Activated naive CD4-positive, alpha-beta T cell treated with anti-CD3 and anti-CD28 coated beads, Interleukin-2, amount 10 ng/mL, durations not matched to agents 7 days and 5 days (primary cell): ENCODE measurements at places on chromosomes 12 and 14.

- peak overlapping the region; percentile 69 for H3K4me3 ChIP-seq
- peaks cover 2% of the 10 kb centered on the region for H3K36me3 ChIP-seq
- peaks cover 22% of the 10 kb centered on the region for H3K4me1 ChIP-seq
Observed at GRCh38 chr14:60722357-60723115, 1.6 kb downstream of the SIX4 start.

DNA sequence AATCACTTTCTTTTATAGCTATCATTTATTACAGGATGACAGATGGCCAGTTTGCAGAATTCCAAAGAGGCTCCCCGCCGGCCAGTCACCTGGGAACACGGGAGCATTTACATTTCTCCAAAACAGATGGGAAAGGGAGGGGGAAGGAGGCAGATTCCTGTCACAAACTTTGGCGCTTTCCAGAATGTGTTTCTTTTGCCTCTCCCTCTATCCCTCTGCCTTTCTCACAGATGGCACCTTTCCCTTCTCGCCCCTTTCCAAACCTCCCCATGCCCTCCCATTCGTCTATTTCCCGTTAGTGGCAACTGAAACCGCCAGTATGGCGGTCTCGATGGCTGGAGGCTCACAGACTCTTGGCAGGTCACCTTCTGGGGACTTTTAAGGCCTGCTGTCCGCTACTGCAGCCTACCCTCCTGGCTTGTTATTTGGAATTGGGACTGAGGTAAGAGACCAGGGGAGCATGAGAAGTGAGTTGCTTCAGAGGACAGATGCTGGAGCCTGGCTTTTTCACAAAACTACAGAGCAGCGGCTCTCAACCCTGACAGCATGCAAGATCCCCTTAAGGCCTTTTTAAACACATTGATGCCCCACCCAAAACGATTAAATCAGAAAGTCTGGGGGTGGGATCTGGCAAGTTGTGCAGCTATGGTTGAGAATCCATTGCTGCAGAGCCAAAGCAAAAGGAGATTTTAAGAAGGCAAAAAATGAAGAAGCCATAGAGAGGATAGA, 161.5 kb upstream of the VASH1 start:
- DNase-seq: no peak
- H3K27ac ChIP-seq: no peak overlapping the region
- H3K36me3 ChIP-seq: no peaks in the 10 kb centered on the region
- no peak overlapping the region for H3K4me3 ChIP-seq
- H3K4me1 ChIP-seq: no peaks in the 10 kb centered on the region
- peaks cover 4% of the 10 kb centered on the region for H3K27me3 ChIP-seq

DNA sequence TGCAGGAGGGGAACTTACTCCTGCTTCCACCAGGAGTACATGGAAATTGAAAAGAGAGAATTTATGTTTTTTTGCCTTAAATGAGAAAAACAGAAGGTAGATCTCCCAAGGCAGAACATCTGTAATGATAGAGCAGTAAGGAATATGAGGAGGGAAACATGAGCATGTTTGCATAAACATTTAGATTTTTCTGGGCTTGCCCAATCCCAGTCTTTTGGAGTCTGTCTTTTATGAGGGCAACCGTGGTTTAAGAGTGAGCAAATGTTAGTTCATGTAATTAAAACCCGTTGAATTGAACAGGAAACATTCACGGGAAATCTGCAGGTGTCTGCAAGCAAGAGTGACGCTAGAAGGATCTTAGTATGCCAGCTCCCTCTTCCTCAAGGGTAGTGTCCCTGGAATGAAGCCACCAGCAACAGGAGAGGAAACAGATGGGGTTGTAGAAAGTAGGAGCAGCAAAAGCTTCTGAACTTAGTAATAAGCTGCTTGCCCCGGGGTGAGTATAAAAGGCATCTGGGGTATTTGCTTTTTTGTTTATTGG, 79.3 kb downstream of the ARF6 start:
- peaks cover 6% of the 10 kb centered on the region for H3K36me3 ChIP-seq
- peak overlapping the region; percentile 77 for H3K4me3 ChIP-seq
- no peak for DNase-seq
- no peaks in the 10 kb centered on the region for H3K27me3 ChIP-seq

GRCh38 chr12:56677680-56678079, 10.4 kb downstream of the PTGES3 start:
- no peaks in the 10 kb centered on the region for H3K27me3 ChIP-seq
- H3K4me3 ChIP-seq: no peak overlapping the region
- DNase-seq: no peak
- peaks cover 55% of the 10 kb centered on the region for H3K4me1 ChIP-seq

GRCh38 chr12:130762319-130762675, 46.2 kb upstream of the RIMBP2 start:
- no peak for DNase-seq
- no peaks in the 10 kb centered on the region for H3K36me3 ChIP-seq
- no peak overlapping the region for H3K4me3 ChIP-seq

DNA sequence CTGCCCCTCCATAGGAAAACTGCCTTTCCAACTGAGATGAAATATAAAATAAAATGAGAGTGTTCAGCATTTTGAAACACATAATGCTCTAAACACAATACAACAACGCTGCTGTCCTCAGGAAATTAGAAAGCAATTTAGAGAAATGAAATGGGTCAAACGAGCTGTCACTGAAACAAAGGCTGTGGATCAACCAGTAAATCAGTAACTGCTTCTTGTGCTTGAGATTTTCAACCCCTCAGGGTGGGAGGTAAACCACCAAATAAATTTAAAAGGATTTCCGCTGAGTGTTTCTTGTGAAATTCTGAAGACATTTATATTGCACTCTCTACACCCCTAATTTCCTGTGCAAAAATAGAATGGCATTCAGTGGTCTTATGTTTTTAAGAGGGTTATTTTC, 657.1 kb upstream of the SEL1L start:
- no peaks in the 10 kb centered on the region for H3K4me1 ChIP-seq
- no peak overlapping the region for H3K4me3 ChIP-seq
- no peaks in the 10 kb centered on the region for H3K27me3 ChIP-seq
- DNase-seq: no peak
- H3K36me3 ChIP-seq: no peaks in the 10 kb centered on the region
- H3K27ac ChIP-seq: no peak overlapping the region

DNA sequence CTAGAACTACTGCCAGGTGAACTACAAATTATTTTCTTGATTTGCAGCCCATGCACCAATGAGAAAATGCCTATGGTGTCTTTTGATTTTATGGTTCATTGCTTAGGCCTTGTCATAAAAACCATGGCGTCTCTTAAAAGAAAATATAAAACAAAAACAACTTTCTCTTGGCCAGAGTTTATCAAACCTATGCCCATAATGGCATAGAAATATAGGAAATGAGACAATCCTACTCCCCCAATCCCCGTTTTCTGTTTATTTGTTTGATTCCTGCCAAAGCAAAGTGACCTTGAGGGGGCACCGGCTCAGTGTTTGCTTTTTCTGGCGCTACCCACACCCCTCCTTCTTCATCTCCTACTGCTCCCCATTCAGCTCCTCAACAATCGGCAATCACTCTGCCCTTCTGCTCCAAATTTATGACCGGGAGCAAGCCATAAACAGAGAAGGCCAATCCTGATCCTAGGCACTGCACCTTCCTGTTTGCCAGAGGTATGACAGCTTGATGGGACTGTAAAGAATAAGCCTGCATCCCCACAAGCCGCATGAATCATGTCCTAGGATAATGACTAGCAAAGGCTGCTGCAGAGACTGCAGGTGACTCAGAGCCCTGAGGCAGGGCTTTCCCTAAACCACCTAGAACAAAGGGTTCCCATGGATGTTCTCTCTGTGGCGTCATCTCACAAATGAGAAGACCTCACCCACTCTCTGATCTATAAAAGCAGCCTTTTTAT, 874.9 kb downstream of the NRXN3 start:
- no peak for DNase-seq
- no peak overlapping the region for H3K4me3 ChIP-seq
- H3K27me3 ChIP-seq: no peaks in the 10 kb centered on the region
- H3K27ac ChIP-seq: no peak overlapping the region

DNA sequence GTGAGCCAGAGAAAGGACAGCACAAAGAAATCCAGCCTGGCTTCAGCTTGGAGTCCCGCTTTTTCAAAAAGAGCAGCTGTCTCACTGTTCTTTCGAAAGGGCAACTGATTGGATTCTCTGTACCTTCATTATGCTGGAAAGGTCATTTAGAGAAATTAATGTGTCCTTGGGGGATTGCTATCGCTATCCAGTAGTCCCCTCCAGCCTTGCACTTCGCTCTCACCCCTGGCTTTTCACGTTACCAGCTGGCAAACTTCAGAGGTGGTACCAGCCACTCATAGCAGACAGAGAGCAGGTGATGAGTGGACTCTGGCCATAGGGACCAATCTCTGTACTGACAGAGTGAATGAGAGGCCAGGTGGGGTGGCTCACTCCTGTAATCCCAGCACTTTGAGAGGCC, 11.8 kb upstream of the NUAK1 start:
- no peak overlapping the region for H3K27ac ChIP-seq
- H3K4me3 ChIP-seq: no peak overlapping the region
- peaks cover 21% of the 10 kb centered on the region for H3K27me3 ChIP-seq

GRCh38 chr12:29283969-29284700, 96.8 kb downstream of the ERGIC2 start:
- H3K27me3 ChIP-seq: no peaks in the 10 kb centered on the region
- H3K4me3 ChIP-seq: no peak overlapping the region
- H3K36me3 ChIP-seq: no peaks in the 10 kb centered on the region
- no peak overlapping the region for H3K27ac ChIP-seq
- no peak for DNase-seq
- H3K4me1 ChIP-seq: no peaks in the 10 kb centered on the region

GRCh38 chr12:4265280-4265679, 8.3 kb upstream of the CCND2 start:
- no peak overlapping the region for H3K27ac ChIP-seq
- no peak for DNase-seq
- peaks cover 10% of the 10 kb centered on the region for H3K4me1 ChIP-seq
- H3K36me3 ChIP-seq: no peaks in the 10 kb centered on the region

GRCh38 chr12:90327793-90328743, 619.4 kb upstream of the ATP2B1 start:
- no peaks in the 10 kb centered on the region for H3K36me3 ChIP-seq
- no peaks in the 10 kb centered on the region for H3K4me1 ChIP-seq
- H3K4me3 ChIP-seq: no peak overlapping the region

DNA sequence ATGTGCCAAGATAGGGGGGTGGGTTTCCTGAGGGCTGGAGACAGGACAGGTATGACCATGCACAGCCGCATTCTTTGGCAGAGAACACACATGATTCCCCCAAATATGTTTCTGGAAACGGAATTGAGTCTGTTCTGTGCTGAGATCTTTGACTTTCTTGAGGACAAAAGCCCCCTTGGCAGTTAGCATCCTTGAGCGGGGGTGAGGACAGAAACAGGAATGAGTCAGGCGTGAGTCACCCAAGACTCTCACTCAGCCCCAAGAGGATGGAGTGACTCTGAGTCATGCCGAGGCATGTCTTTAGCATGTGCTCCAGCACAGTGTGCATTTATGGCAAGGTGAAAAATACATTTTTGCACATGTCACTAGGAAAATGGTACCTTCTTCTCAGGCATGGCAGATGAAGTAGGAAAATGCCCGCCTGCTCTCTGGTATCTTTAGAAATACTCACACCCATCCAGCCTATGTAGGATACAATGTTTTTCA, 52.1 kb downstream of the DAD1 start:
- H3K36me3 ChIP-seq: peaks cover 94% of the 10 kb centered on the region
- peak overlapping the region; percentile 89 for H3K27ac ChIP-seq
- DNase-seq: peak; percentile 80

GRCh38 chr12:40032433-40033241, 73.2 kb downstream of the SLC2A13 start:
- no peak overlapping the region for H3K4me3 ChIP-seq
- no peaks in the 10 kb centered on the region for H3K36me3 ChIP-seq
- DNase-seq: no peak
- no peaks in the 10 kb centered on the region for H3K27me3 ChIP-seq
- H3K27ac ChIP-seq: no peak overlapping the region

DNA sequence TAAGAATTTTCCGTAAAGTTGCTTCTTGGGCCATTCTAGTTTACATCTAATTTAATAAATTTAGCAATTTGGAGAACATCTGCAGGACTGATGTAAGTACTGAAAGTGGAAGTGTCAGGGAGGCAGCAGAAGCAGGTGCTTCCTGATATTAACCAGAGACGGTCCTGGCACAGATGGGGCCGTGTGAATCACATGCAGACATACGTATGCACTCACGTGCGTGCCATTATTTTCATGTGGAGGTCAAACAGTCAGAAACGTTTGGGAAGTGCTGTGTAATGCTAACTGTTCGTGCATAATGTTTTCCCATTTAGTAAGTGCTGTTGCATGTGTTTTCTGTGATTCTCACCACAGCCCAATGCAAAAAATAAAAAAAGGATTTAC, 87.8 kb upstream of the DYNC1H1 start:
- H3K4me3 ChIP-seq: peak overlapping the region; percentile 47
- peak; percentile 83 for DNase-seq
- no peaks in the 10 kb centered on the region for H3K27me3 ChIP-seq
- peak overlapping the region; percentile 87 for H3K27ac ChIP-seq

GRCh38 chr12:123097561-123098084, 53.3 kb downstream of the PITPNM2 start:
- no peak overlapping the region for H3K4me3 ChIP-seq
- H3K36me3 ChIP-seq: peaks cover 6% of the 10 kb centered on the region
- no peak overlapping the region for H3K27ac ChIP-seq
- H3K4me1 ChIP-seq: peaks cover 19% of the 10 kb centered on the region

- H3K36me3 ChIP-seq: peaks cover 18% of the 10 kb centered on the region
- peak overlapping the region; percentile 55 for H3K4me3 ChIP-seq
- DNase-seq: peak; percentile 62
Observed at GRCh38 chr12:47361389-47362021, 281.7 kb upstream of the AMIGO2 start.

GRCh38 chr14:60657456-60658210, 8.4 kb upstream of the SIX1 start:
- peaks cover 95% of the 10 kb centered on the region for H3K27me3 ChIP-seq
- no peak overlapping the region for H3K27ac ChIP-seq
- H3K4me1 ChIP-seq: peaks cover 31% of the 10 kb centered on the region
- H3K4me3 ChIP-seq: peak overlapping the region; percentile 73

GRCh38 chr14:34211732-34212131, 250.3 kb downstream of the SPTSSA start:
- no peaks in the 10 kb centered on the region for H3K4me1 ChIP-seq
- H3K27me3 ChIP-seq: peaks cover 11% of the 10 kb centered on the region
- H3K27ac ChIP-seq: no peak overlapping the region
- H3K4me3 ChIP-seq: no peak overlapping the region
- no peaks in the 10 kb centered on the region for H3K36me3 ChIP-seq

DNA sequence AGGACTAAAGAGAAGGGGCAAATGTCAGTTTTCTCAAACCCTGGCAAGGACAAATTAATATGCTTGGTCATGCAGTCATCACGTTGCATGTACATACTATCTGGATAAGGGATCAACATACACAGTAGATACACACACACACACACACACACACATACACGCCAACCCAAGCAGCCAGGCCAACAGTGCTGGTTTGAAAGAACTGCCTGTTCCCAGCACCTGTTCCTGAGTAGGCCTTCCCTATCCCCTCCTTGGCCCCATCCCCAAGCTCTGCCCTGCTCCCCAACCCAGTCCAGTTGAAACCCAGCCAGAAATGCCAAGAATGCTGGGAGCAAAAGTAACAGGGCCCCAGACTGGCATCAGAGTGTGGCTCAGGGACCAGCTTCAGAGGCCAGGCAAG, 4.4 kb downstream of the ITGA7 start:
- H3K27ac ChIP-seq: no peak overlapping the region
- H3K27me3 ChIP-seq: peaks cover 52% of the 10 kb centered on the region
- peaks cover 10% of the 10 kb centered on the region for H3K4me1 ChIP-seq
- H3K4me3 ChIP-seq: no peak overlapping the region
- no peak for DNase-seq
